Stimulated activated CD8-positive, alpha-beta memory T cell treated with anti-CD3 and anti-CD28 coated beads, Interleukin-2, amount 100 ng/mL, for 1 hour (primary cell): ENCODE measurements at places on chromosomes 5 and 9.
A peak's percentile ranks its signal among the peaks of the same experiment; 100 is the strongest.

- DNase-seq, result no peak
Observed at GRCh38 chr9:134055981-134056461, 11.8 kb downstream of the BRD3 start.

DNA sequence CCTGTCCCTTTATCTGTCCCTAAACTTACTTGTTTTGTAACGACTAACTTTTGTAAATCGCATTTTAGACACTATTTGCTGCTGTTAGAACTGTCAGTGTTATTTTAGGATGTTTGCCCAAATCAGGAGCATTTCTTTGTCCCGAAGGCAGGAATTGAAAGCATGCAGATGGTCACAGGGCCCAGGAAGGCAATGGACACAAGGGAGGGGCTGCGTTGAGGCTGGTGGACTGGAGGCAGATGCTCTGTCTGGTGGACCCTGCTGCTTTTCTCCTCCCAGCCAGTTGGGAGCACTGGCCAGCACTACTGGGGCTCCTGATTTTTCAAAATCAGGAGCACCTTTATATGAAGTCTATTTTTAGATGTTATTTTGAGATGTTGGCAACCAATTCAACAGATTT, 31.7 kb downstream of the DOCK2 start:
- no peak for DNase-seq

DNA sequence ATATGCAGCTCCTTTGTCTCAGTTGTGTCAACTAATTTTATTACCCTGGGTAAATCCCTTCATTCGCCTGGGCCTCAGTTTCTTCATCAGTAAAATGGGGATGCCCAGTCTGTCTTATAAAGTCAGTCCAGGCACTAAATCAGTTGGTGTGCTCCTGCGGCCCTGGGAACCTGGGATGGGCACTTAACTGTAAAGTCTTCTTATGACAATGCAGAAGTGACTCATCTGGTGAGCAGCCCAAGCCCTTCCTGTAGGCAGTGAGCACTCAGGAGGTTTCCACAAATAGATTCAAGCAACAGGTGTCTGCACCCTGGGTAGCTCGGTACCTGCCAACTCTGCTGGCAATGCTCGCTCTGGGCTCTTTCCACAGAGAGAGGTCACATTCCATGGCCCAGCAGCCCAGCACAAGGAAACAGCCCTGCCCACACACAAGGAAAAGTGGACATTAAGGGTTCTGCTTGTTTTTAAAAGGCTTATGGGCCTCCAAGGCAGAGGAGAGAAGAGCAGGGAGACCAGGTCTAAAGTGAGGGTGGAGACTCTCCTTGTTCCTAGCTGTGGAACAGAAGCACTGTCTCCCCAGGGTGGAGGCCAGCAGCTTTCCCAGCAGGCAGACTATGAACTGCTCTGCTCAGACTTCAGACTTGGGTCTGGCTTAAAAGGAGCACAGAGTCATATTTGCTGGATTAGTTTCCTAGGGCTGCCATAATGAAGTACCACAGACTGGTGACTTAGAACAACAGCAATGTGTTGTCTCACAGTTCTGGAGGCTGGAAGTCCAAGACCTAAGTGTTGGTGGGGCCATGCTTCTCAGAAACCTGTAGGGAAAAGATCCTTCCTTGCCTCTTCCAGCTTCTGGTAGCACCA, 89.7 kb upstream of the ADRA1B start:
- no peak for DNase-seq

DNA sequence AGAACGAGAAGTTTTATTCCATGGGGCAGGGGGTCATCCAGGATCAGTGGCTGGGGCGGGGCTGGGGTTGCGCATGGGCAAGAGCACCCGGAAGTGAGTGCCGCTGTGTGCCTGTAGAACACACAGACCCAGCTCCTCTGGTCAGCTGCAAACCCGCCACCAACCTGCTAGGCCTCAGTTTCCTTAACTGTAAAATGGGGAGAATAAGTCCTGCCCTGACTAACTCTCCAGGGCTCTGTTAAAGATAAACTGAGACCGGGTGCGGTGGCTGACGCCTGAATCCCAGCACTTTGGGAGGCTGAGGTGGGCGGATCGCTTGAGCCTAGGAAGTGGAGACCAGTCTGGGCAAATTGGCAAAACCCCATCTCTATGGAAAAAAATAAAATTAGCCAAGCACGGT, 152.2 kb downstream of the GABBR2 start:
- no peak for DNase-seq

GRCh38 chr9:105093685-105094084, 150.8 kb upstream of the SLC44A1 start:
- no peak for DNase-seq

- no peak for DNase-seq
Observed at GRCh38 chr5:68378204-68378820, 162.8 kb downstream of the PIK3R1 start.

DNA sequence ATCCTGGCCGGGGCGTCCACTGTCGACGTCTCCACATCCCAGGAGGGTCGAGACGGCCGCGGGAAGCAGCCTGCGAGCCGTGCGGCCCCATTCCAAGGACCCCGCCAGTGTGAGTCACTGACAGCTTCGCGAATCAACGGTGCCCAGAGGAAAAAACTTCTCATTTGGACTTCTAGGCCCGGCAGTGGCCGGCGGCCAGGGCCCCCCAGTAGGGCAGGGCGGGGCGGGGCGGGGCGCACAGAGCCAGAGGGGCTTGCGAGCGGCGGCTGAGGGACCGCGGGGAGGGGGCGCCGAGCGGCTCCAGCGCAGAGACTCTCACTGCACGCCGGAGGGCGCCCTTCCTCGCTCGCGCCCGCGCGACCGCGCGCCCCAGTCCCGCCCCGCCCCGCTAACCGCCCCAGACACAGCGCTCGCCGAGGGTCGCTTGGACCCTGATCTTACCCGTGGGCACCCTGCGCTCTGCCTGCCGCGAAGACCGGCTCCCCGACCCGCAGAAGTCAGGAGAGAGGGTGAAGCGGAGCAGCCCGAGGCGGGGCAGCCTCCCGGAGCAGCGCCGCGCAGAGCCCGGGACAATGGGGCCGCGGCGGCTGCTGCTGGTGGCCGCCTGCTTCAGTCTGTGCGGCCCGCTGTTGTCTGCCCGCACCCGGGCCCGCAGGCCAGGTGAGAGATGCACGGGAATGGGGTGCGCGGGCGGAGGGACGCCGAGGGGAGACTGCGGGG, at the start of gene F2R:
F2R (plus strand) TSS at position 391 of the 720 bp plus-strand sequence; CDS start at position 573, 182 bp downstream.
- peak; percentile 35 for DNase-seq

DNA sequence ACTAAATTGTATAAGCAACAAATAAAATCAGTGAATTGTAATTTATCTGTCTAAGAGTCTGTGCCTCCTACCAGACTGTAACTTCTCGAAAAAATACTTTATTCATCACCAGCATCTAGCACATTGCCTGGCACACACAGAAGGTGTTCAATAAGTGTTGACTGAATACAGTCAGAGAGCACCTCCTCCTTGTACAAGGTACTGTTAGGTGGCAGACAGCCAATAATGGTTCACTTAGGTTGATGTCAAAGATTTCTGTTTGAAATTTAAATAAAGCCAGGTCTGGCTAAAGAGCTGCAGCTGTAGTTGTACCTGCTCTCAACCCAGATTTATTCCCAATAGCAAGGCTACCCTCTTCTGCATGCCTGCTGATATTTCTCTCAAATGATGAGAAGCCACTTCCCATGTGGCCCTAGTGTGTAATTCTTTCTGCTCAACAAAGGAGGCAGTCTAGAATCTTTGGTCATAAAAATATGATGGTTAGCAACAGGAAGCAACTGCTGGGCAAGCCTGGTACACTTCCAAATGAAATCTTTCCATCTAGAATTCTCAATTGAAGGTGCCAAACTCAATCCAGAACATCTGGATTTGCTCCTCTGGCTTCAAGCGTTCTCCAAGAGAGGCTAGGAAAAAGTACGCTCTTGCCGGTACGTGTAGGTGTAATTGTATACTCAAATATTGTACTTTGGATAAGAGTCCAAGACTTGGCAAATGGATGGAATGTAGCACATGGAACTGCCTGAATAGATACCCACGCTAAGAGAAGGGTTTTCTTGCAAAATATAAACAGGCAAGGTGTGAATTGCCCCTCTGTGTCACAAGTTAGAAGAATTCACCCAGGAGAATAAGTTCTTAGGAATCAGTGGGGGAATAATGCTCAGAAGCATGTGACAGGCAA, 95.6 kb downstream of the NR6A1 start:
- DNase-seq, result no peak

DNA sequence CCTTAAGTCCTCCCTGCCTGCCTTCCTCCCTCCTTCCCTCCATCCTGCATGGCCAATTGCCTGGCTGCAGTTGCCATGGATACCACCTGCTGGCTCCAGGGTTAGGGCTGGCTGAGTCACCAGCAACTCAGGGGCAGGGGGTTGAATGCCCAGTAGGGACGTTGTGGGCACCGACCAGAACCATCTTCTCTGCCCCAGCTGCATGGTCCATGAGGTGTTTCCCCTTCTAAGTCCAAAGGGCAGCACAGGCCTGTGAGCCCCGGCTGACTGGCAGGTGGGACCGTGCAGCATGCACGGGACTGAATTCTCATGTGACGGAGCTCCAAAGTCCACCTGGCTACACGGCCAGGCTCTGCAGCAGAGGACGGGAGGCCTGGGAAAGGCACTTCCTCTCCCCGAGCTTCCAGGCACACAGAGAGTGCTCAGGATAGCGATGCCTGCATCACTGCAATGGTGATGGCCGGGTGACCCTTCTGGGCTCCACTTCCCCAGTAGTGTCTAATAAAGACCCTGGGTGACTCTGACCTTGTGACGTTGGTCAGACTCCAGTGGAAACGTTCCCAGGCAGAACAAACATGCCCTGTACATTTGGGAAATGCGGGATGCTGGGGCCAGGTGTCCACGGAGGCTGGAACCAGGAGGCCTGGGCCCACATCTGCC, 5.7 kb downstream of the ASS1 start:
- no peak for DNase-seq

GRCh38 chr9:13263511-13263910, 16.0 kb downstream of the MPDZ start:
- DNase-seq, result no peak

DNA sequence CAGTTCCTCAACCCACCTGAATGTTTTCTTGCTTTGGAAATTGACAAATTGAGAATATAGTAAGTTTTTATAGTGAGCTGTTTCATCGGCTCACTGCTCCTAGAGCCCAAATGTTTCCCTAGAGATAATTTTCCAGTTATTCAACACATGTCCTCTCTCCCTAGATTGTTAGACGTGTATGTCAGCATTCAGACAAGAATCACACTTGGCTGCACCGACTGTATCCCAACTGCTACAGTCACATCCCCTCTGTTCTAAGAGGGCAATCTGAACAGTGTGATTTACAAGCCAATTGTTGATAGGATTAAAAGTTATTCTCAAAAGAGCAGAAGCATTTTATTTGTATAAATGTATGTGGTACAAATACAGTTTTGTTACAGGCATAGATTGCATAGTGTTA, 93.9 kb downstream of the MAMDC2 start:
- no peak for DNase-seq

GRCh38 chr5:73818357-73818756, 192.4 kb downstream of the ARHGEF28 start:
- DNase-seq, result no peak
